Fibroblast of lung (primary cell): ENCODE measurements at places on chromosomes 7 and 10. TPM values are rescaled to one million over a fixed set of nuclear protein-coding genes. Genes with fewer than 3 reads are reported as not detected.
A peak's percentile ranks its signal among the peaks of the same experiment; 100 is the strongest.

Gene CABCOCO1
- total RNA-seq, result 0.26 and 0.83 TPM in 2 replicates

Gene DPP6
- total RNA-seq, result not detected in 2 replicates

Gene ACTR3C
- 0.50 and 2.6 TPM in 2 replicates for total RNA-seq

Gene ABLIM1
- total RNA-seq, result 4.9 and 5.3 TPM in 2 replicates

Gene MYO1G
- total RNA-seq, result under 0.01 TPM in 2 replicates

Gene MRPS24
- 75.8 and 105 TPM in 2 replicates for total RNA-seq

Gene EPHB4
- total RNA-seq, result 75.8 and 98.8 TPM in 2 replicates

Gene DOCK4
- 30.3 and 39.3 TPM in 2 replicates for total RNA-seq

Gene COL26A1
- total RNA-seq, result not detected in 2 replicates

Gene STEAP1
- total RNA-seq, result 60.9 and 69.9 TPM in 2 replicates

Gene RBM20
- total RNA-seq, result under 0.01 TPM in 2 replicates

- DNase-seq, result no peak
Observed at GRCh38 chr7:104252409-104253134, 44.8 kb upstream of the ORC5 start.

DNA sequence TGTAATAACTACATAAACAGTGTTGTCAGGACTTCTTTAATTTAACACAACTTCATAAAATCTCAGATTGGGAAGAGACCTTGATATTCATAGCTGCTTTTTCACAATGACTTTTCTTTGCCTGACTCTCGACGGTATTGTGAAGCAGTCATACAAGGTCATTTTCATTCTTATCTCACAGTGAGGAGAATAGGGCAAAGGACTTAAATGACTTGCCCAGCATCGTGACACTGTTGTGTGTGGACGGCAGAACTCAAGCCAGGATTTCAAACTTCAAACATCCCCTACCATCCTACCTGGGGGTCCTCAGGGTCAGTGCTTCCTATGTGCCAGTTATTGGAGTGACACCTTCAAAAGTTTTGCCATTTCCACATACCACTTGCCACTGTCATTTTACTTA lies 138.5 kb upstream of the GDF10 start:
- no peak for DNase-seq

GRCh38 chr7:93176992-93177580 lies 28.9 kb upstream of the SAMD9L start:
- DNase-seq, result no peak

DNA sequence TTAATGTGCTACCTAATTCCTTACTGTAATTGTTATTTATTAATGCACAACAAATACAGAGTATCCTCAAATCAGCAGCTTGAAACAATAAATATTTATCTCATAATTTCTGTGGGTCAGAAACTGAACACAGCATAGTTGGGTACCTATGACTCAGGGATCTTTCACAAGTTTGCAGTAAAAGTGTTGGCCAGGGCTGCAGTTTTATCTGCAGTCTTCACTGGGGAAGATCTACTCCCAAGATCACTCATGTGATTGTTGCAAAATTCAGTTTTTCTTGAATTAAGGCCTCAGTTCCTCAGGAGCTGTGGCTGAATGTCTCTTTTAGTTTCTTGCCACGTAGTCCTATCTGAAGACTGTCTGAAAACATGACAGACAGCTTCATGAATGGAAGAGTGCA lies 237.8 kb downstream of the ZWINT start:
- no peak for DNase-seq

GRCh38 chr7:15041226-15041625 lies 138.7 kb upstream of the DGKB start:
- peak; percentile 4 for DNase-seq

DNA sequence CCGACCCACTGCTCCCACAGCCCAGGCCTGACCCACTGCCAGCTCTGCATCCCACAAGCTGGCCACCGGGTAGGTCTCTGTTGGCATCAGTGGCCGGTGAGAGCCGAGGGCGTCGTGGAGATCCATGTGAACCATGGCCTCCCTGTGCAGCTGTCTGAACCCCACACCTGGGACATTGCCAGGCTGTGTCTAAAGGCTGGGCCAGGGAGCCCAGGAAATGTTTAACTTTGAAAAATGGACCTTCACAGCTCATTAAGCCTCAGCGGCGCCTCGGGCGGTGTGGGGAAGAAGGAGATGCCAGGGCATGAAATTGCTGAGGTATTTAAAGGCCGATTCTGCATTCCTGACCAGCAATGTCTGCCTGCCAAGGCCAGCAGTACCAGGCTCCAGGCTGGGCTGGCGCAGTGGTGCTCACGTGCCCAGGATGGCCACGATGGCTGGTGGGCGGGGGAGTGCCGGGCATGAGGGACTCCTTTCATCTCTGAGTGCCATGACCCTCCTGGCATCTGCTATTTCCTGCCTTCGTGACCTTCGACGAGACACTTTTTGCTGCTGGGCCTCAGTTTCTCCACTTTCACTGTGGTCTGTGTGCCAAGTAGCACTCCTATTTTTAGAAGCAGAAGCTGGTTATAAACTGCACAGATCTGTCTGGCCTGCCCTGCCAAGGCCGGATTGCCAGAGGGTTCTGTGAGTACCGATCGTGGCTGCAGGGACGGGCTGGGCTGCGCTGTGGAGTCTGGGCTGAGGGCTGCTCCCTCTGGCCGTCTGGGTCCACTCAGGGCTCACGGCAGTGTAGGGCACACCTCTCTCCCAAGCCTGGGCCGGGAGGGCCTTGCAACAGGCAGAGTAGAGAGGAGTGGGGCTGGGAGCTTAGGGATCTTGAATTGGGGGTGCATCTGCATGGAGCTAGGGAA lies 21.8 kb downstream of the ELFN1 start:
- peak; percentile 66 for DNase-seq

DNA sequence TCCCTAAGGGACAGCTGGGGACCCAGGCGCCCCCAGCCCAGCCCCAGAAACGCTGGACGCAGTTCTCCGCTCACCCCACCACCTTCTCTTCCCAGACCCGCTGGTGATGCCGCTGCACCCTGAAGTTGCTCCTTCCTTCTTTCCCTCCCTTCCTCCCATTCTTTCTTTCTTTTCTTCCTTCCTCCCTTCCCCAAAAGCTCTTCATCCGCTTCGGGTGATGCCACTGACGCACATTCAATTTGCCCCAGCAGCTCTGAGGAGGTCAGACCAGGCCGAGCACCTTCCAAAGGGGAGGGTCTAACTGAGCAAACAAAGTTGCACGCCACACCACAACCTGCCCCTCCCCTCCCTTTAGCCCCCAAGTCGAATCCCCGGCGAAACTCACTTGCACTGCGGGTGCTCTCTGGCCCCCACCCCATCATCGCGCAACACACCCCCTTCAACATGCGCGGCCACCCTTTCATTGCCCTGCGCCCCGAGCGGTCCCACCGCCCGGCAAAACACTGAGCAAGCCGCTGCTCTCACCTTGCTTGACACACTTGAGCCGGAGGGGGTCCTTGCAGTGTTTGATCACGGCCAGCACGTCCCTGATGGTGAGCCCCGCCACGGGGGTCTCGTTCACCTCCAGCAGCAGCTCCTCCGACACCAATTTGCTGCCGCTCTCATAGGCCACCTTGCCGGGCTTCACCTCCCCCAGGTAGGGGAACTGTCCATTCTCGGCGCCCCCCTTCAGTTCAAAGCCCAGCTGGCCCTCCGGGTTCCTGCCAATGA lies 787 bp downstream of the MAGI2 start:
- DNase-seq, result peak; percentile 14

- no peak for DNase-seq
Observed at GRCh38 chr10:100866010-100866409, 46.8 kb upstream of the SLF2 start.

- peak; percentile 3 for DNase-seq
Observed at GRCh38 chr7:118182593-118183427, 1.2 kb upstream of the LSM8 start.

- peak; percentile 32 for DNase-seq
Observed at GRCh38 chr10:74079028-74079935, 71.3 kb downstream of the AP3M1 start.

DNA sequence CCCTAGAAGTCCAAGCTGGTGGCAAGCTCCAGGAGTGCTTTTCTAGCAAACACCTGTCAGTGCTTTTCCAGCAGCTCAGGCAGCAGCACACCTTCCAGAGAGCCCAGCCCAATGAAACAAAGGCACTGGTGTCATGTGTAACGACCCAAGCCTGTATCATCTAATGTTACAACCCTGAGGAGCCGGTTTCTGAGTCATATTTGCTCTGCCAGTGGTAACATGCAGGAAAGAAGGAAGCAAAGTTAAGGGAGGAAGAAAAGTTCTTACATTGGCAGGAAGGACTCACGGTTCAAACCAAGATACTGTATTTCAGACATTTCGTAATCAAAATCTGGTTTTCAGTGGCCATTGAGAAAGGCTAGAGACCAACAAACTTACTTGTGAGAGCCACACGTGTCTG lies at the start of gene ANKRD22:
Gene ANKRD22, minus strand, starts transcription at position 139 of the 400 bp plus-strand sequence. CDS start 237 bp downstream, outside the sequence.
- DNase-seq, result peak; percentile 57

DNA sequence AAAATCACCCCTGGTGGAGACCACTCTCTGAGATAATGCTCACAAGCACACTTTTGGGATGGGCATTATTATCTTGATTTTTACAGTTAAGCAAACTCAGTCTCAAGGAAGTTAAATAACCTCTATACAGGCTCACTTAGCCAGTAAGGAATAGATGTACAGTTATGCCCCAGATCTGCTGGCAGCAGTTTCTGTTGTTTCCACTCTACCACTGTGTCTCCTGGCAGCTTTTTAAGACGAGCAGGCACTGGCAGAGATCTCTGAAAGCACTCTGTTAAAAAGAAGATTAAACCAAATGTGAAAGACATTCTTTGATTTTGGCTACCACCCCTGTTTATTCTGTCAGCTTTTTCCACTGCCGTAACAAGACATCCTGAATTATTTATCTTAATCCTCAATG lies 73.2 kb downstream of the SRI start:
- DNase-seq, result no peak

GRCh38 chr7:1054438-1054837 lies 10.1 kb downstream of the GPR146 start:
- DNase-seq, result no peak

DNA sequence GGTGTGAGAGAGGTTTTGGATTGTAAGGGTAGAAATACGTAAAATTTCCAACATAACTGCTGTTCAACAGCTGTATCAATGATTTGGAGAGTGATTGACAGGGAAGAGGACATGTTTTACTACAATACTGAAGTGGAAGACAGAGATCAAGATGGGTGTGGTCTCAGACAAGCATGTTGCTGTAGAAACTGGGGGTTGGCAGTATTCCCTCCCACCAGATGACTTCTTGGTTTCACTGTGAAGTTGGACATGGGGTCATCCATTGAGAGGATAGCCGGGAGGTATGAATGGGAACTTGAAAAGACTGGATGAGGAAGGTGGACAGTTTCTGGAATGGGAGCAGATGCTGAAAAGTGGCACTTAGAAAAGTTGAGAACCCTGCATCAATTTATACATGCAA lies 95.3 kb upstream of the HDAC9 start:
- DNase-seq, result peak; percentile 27

GRCh38 chr10:14474656-14475055 lies 143.9 kb upstream of the FRMD4A start:
- peak; percentile 74 for DNase-seq

- no peak for DNase-seq
Observed at GRCh38 chr7:63205136-63205535, 793.5 kb upstream of the ZNF722 start.

DNA sequence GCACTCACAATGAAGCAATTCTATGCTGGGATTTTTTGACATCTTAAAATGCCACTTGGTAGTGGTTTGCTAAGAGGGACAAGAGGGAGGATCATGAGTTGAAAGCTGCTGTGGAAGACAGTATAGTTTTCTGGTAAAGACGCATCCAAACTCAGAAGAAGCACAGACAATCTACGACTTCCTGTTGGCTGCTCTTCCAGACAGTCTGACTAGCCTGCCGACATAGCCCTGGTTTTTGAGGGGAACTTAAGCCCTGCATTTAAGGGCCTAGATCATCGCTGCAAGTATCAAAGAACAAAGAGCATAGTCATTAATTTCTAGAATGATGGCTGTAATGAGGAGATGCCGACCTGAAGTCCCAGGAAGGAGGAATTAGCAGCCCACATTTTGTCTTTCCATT lies 99.9 kb upstream of the IKZF1 start:
- no peak for DNase-seq

- DNase-seq, result peak; percentile 19
Observed at GRCh38 chr7:115585015-115585718, 445.4 kb downstream of the TFEC start.

DNA sequence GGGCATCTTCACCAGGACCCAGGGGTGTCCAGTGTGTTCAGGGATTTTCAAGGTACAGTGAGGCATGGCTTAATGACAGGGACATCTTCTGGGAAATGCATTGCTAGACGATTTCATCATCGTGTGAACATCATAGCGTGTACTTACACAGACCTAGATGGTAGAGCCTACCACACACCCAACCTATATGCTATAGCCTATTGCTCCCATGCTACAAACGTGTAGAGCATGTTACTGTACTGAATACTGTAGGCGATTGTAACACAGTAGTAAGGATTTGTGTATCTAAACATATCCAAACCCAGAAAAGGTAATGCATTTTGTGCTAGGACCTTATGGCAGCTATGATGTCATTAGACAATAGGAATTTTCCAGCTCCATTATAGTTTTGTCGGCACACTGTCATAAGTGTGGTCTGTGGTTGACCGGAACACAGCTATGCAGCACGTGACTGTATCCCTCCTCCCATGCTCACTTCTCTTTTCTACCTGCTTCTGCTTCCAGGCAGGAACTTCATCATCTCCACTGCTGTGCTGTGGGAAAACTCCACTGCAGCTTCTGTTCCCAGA lies 416.2 kb upstream of the NFE2L3 start:
- DNase-seq, result no peak

- peak; percentile 41 for DNase-seq
Observed at GRCh38 chr10:72802332-72802731, 91.2 kb upstream of the OIT3 start.

GRCh38 chr10:60604342-60604741 lies 173.9 kb upstream of the CDK1 start:
- no peak for DNase-seq

DNA sequence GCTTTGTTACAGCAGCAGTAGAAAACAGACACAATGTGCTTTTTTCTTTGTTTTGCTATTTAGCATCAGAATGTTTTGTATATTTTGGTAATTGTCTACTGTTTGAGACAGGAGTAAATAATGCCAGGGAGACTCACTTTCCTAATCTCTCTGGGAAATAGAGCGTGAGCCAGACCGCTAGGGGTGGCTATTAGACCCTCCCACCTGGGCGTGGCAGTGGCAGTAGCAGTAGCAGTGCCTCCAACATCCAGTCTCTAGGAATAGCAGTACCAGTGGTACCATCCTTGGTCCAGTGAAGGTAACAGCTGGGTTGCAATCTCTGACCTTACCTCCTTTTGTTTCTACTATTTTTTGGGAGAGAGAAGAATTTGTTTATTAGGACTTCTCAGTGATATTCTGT lies 165.7 kb upstream of the MAGI2 start:
- no peak for DNase-seq
